RPMI7951 (cell line): ENCODE measurements at places on chromosomes 2 and 18. TPM values are rescaled to one million over a fixed set of nuclear protein-coding genes. Genes with fewer than 3 reads are reported as not detected.
A peak's percentile ranks its signal among the peaks of the same experiment; 100 is the strongest.

- DNase-seq, result no peak
These were observed 158.4 kb downstream of the LNPK start for GRCh38 chr2:175843625-175844024.

- no peak for DNase-seq
These were observed 69.9 kb downstream of the KCTD18 start for GRCh38 chr2:200439981-200440380.

Gene LDLRAD4
- 0.10 and 0.24 TPM in 2 replicates for total RNA-seq

DNA sequence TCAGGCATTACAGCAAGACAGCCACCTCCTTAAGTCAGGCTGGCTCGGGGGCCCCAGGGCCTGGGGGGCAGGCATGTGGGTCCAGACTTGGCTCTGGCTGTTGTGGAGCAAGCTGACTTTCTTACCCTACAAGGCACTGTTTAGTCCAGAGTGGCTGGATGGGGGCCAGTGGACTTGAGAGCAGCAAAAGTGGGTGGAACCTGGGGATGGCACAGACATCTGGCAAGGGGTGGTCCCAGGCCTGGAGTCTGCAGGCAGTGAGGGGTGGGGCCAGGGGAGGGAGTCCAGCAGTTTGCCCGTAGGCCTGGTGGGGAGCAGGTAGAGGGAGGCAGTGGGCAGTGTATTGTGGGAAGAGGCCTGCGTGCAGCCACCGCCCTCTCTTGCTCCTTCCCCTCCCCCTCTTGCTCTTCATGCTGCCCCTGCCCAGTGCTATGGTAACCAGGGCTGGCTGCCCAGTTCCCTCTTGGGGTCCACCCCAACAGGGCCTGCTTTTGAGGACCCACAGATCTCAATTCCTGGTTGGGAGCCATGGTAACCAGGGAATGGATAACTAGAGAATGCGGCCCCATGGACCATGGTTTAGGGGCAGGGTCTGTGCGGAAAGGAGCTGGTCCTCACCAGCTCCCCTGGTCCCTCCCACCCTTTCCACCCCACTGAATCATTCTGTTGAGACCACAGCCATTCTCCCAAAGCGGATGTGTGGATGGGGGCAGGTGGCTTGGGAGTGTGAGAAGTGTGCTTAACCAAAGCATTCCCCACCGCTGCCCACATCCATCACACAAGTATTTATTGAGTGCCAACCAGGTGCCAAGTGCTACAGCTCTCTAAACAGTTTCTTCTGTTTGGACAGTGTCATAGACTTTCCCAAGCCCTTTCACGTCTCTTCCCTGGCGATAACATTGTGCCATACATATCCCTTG is 19.3 kb downstream of the SPEG start:
- peak; percentile 100 for DNase-seq

DNA sequence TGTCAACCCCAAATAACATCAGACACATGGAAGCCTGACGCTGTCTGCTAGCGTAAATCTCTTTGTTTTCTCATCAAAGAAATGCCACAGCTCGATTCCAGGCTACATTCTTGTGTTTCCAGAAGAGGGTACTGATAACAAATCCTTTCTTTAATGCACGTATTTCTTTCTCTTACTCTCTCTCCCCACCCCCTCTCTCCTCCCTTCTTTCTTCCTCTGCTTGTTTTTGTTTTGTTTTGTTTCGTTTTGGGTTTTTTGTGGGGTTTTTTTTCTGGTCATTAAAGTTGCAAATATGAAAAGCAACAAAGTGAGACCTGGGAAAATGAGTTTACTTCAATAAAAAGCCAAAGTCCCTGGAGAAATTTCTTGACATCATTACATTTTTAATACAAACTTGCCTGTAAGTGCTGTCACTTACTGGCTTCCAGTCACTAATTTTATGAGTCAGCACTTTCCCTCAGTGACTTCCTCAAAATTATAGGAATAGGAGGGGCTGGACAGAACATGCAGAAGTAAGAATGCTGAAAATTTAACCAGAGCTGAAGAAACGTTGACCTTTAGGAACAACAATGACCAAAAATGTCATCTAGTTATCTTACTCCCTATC is 106.7 kb upstream of the NABP1 start:
- peak; percentile 81 for DNase-seq

DNA sequence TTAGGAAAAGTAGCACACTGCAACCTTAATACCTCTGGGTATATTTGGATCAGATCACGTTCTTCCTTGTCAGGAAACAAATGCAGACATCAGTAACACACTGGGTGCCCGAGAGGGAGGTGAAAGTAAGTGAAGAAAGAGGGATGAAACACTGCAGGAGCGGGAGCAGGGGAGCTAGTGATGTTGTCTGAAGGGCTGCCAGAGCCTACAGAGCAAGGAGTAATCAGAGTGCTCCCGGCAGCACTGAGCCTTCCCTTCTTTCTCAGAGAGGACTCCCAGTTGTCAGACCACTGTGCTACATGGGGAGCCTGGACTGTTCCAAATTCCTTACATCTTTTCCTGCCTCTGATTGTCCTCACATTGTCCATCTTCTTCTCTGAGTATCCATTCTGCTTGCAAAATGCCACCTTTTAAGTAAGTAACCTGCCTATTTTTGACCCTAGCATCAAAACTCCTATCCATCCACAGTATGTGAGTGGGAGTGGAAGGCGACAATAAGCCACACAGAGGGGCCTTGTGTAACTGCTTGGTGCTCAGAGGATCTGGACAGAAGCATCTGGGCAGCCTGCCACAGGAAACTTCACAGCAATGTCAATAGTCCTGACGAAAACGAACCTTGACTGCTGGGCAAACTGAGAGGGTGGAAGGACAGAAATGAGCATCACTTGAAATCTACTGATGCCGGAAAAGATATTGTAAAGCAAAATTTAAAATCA is 10.8 kb upstream of the NAB1 start:
- DNase-seq, result peak; percentile 29

- DNase-seq, result no peak
These were observed 1.4 kb downstream of the REEP1 start for GRCh38 chr2:86335865-86336674.

Gene SERPINB3
- total RNA-seq, result 0.20 TPM in 1 of 2 replicates, not detected in the other

Gene IRS1
- 14.2 and 18.4 TPM in 2 replicates for total RNA-seq

GRCh38 chr2:160005908-160006307 is 56.5 kb downstream of the PLA2R1 start:
- DNase-seq, result no peak

DNA sequence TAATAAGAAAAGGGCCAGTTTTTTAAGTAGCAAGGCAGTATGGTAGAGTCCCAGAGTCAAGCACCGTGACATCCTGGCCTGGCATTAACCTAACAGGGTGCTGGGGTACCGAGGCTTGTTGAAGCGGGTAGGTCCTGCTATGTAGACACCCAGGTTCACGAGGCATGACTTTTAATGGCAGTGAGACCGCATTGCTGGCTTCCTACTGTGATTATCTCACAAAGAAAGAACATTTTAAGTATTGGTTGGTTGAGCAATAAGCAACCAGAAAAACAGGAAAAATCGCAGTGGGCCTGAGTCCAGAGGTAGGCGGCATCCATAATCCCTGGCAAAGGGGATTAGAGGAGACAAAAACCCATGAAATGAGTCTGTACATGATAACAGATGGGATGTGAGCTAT is 927.9 kb upstream of the ACVR2A start:
- no peak for DNase-seq

GRCh38 chr2:43138441-43138840 is 88.0 kb downstream of the ZFP36L2 start:
- no peak for DNase-seq

GRCh38 chr2:160051371-160051800 is 11.0 kb downstream of the PLA2R1 start:
- no peak for DNase-seq

Gene ACVR1C
- total RNA-seq, result 0.10 and 0.12 TPM in 2 replicates

GRCh38 chr2:10343191-10343590 is 40.5 kb downstream of the HPCAL1 start:
- no peak for DNase-seq

DNA sequence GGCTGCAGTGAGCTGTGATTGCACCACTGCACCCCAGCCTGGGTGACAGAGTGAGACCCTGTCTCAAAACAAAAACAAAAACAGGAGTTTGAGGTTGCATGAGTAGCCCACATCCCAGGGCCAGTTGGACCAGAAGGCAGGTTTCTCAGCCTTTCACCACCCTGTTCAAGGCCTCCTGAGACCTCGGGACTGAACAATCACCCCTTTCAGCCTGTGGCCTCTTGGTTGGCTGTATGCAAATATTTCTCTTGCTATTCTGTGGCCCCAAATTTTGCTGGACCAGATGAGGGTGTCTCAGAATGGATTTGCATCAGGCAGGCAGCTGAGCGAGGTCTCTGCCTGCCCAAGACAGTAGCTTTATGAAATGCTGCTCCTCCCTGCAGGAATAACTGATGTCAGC is 56.9 kb downstream of the DPYSL5 start:
- no peak for DNase-seq

DNA sequence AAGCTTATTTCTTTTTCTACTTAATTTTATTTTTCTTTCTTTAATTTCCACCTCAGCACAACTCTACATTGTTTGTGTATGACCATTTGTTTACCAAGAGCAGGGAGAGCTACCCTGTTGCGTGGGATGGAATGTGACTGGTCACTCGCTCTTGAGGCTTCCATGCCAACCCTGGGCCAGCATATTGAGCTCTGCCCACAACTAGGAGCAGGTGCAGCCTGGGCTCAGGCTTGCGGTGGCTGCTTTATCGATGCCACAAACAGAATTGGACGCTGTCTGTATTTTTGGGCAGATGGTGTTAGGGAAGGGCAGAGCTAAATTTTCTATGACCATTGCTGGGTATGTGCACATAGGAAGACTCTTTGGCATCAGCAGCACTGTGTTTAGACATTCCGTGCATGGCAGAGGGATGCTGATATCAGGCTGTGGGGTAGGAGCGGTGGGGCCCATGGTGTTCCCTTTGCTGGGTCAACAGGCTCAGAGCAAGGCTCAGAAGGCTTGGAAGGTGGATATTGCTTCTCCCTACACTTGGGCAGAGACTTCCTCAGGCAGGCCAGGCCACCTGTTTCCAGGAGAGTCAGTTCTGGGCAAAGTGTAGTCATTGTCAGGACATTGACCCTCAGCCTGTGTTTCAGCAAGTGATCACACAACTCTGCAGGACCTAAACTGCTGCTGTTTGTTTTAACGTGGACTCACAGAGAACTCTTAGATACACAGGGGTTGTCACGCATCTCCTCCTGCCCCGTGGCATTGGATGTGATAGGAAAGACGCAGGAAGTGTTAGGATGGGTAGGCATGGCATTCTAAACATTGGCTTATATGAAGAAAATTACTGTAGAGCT is 40.2 kb downstream of the TMEM182 start:
- no peak for DNase-seq

Gene ZDBF2
- 9.6 and 10.0 TPM in 2 replicates for total RNA-seq

DNA sequence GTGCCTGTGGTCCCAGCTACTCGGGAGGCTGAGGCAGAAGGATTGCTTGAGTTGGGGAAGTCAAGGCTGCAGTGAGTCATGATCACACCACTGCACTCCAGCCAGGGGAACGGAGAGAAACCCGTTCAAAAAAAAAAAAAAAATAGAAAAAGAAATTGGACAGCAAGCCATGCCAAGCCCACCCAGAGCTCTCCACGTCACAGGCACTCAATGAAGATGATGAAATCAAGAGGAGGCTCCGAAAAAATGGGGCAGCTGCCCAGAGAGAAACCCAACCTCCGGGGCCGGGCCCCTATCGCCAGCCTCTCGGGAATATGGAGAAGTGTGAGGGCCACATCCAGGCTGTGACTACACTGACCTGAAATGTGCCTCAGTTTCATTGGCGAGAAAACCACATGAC is 40.0 kb downstream of the BIN1 start:
- peak; percentile 53 for DNase-seq

GRCh38 chr2:191014653-191015020 is 666 bp upstream of the STAT1 start:
- DNase-seq, result no peak

Gene SOX11
- total RNA-seq, result under 0.01 TPM in 1 of 2 replicates, not detected in the other

DNA sequence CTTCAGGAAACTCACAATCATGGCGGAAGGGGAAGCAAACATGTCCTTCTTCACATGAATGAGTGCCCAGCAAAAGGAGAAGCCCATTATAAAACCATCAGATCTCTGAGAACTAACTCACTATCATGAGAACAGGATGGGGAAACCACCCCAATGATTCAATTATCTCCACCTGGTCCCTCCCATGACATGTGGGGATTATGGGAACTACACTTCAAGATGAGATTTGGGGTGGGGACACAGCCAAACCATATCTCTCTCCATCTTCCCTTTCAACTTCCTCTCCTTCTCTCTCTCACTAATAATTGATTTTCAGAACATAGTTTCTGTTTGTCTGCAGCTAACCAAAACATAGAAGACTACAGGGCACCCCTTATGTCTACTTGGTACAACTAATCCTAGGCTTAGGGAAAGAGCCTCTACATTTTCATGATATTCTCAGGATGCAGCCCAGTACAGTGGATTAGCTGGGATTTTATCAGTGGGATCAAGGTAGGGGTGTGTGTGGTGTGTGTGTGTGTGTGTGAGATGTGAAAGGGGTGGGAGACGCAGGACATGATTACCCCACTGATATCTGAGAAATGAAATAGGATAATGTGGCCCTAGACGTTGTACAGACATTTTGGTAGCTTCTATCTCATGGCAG is 2.8 kb upstream of the ATF2 start:
- DNase-seq, result no peak

Gene MROH2A
- 0.10 TPM in 1 of 2 replicates, not detected in the other for total RNA-seq

Gene TMEM18
- total RNA-seq, result 26.6 and 37.8 TPM in 2 replicates

- peak; percentile 50 for DNase-seq
These were observed 69.2 kb downstream of the MARCHF4 start for GRCh38 chr2:216302981-216303676.

- no peak for DNase-seq
These were observed 25.2 kb upstream of the FAM110C start for GRCh38 chr2:71309-72035.

DNA sequence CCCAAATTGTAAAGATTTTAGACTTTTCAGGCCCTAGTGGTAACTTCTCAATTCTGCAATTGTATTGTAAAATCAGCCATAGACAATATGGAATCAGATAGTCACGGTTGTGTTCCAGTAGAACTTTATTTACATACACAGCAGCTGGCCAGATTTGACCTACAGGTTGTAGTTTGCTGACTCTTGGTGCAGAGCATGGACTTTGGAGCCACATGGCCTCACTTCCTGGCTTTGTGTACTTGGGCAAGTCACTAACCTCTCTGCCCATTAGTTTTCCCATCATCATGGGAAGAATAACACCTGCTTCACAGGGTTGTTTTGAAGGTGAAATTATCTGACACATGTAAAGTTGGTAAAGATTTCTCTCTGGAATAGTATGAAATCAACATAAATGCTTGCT is 147.6 kb downstream of the TMEM200C start:
- DNase-seq, result no peak

Gene ST6GAL2
- 28.6 and 34.7 TPM in 2 replicates for total RNA-seq

DNA sequence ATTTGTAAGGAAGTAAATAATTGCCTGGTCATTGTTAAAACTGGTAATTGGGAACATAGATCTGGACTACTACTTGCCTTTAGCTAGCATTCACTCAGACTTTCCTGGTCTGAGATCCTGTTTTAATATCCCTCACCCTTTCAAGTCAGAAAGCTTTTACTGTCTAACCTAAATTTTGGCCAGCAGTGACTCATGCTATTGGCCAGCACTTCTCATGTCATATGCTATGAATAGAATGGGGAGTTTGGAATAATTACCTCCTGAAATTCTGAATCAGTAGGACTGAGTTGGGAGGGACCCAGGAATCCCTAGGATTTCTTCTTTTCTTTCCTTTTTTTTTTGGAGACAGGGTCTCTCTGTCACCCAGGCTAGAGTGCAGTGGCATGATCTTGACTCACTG is 19.3 kb downstream of the STK36 start:
- DNase-seq, result peak; percentile 41
